ENCODE measurements at places on chromosomes 13 and 19.
A peak's percentile ranks its signal among the peaks of the same experiment; 100 is the strongest.

DNA sequence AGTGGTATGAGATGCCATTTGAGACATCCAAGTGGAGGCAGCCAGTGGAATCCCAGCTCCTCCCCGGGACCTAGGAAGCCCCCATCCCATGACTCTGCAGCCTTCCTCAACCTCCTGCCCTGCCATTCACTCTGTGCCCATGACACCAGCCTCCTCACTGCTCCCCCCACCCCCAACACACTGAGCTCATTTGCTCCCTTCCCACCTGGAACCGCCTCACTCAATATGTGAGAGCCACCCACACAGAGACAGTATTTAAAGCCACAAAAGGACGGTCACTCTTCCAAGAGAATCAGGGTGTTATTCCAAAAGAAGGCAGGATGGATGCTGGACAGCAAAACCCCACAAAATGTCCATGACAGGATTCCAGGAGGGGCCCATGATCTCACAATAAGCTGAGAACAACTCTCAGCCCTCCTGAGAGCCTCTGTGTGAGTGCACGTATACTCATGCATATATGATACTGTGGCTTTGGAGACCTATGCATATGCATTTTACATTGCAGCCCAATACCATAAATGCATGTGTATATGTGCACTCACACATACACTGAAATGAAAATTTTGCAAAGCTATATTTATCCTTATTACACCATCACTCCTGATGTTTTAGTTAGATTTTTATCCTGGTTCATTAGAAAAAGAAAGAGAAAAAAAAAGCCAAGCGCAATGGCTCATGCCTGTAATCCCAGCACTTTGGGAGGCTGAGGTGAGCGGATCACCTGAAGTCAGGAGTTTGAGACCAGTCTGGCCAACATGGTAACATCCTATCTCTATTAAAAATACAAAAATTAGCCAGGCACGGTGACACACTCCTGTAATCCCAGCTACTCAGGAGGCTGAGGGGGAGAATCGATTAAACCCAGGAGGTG lies 10.8 kb upstream of the RANBP3 start:
- no peak for DNase-seq

DNA sequence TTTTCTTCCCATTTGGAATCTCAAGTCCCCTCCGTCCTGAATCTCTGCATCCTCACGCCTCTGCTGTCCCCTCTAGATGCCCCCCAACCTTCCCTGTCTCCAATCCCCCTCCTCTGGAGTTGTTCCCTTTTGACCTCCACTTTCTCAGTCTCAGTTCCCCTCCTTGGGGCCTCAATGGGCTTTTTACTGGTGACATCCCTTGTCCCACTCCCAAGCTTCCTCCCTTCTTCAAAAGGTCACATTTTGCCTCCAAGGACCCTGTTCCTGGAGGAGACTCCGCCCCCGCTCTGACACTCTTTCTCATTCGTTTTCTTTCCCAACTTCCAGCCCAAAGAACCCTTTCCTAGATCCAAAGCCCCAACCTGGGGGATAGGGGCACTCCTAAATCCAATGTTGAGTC lies 1.0 kb downstream of the AP2S1 start:
- peak; percentile 76 for DNase-seq

DNA sequence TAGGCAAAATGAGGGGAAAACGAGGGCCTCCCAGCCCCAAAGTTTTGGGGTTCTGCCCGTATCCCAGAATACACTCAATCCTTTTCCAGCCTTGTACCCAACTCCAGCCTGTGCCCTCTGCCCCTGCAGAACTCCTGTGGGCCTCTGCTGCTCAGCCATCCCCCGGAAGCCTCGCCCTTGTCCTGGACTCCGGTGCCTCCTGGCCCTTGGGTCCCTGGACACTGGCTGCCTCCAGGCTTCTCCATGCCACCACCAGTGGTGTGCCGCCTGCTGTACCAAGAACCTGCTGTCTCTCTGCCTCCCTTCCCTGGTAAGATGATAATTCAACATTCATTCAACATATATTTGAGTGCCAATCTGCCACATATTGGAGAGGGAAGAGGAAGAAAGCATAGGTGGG lies 3.8 kb downstream of the DMRTC2 start:
- no peak for DNase-seq

GRCh38 chr13:97445522-97446187 lies 11.7 kb downstream of the RAP2A start:
- no peak for DNase-seq

GRCh38 chr13:43830497-43830881 lies 43.7 kb upstream of the ENOX1 start:
- peak; percentile 62 for DNase-seq

GRCh38 chr13:98965325-98965724 lies 12.5 kb downstream of the DOCK9 start:
- DNase-seq, result no peak

GRCh38 chr13:93476175-93476574 lies 249.6 kb downstream of the GPC6 start:
- peak; percentile 96 for DNase-seq

DNA sequence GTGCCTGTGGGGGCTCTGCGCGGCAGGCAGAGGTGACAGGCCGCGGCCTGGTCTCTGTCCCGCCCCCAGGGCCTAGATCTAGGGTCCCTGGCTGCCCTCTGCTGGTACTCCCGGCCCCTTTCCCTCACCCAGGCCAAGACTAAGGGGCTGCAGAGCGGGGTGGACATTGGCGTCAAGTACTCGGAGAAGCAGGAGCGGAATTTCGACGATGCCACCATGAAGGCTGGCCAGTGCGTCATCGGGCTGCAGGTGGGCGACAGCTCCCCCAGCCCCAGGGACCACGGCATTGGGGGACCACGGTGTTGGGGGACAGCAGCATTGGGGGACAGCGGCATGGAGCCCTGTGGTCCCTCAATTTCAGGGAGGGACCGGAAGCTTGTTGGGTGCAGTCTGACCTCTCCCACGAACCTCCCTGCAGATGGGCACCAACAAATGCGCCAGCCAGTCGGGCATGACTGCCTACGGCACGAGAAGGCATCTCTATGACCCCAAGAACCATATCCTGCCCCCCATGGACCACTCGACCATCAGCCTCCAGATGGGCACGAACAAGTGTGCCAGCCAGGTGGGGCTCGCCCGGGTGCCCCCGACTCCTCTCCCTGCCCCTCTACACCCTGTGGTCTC lies 3.8 kb upstream of the ABCA7 start:
- DNase-seq, result no peak

GRCh38 chr13:87087741-87088140 lies 583.4 kb upstream of the SLITRK5 start:
- peak; percentile 58 for DNase-seq

DNA sequence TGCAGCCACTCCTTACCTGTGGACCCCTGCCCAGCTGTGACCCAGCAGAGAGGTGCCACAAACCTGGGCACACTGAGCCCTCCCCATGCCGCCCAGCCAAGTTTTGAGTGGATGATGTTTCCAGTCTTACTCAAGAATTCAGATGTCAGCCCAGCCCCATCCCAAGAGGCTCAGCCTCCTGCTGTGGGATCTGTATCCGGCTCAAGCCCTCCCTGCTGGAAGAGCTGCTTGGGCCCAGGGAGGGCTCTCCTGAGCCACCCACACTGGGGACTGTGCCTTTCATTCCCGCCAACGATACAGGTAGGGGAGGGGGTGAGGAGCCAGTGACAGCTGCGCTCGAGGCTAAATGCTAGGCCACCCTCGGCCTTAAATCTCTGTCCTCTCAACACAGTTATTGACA lies 5.9 kb upstream of the SLC7A9 start:
- DNase-seq, result no peak

DNA sequence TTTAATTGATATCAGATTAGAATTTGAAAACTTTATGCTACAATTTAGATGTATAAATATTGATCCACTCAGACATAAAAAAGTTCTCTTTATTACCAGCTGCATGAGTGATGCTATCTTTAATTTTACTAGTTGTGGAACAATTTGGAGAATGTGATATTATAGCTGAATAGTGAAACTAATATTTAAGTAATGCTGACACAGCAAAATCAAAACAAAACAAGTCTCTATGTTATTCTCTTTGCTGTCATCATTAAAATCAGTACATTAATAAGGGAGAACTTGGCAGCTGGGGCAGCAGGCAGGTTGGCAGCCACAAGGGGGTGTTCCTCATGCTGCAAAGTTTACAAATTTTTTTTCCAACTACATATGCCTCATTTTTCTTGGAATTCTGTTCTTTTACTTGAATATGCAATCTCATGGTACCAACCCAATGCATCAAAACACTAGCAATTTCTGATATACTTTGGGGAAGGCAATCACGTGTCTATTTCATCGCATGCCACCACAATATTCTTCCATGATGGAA lies 585.3 kb downstream of the FGF9 start:
- no peak for DNase-seq

- peak; percentile 80 for DNase-seq
Measured at GRCh38 chr19:31054430-31054829, 294.8 kb downstream of the TSHZ3 start.

GRCh38 chr13:40192858-40193257 lies 473.6 kb downstream of the FOXO1 start:
- DNase-seq, result no peak

DNA sequence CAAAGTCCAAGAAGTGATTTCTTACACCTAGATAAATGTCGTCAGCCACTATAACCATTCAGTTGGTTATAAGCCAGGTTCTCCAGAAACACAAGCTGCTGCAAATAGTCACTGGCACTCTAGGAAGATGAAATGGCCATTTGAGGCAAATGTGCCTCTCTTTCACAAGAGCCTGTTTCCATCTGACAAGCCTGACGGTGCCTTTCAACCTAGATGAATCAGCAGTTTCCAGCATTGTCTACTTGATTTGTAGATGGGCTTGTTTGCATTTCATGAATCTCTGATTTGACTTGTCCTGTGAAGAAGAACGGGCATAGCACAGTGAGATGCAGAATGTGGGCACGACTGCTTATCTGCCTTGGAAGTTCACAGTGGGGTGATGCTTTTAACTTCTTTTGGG lies 327.2 kb downstream of the LMO7 start:
- DNase-seq, result peak; percentile 34

- DNase-seq, result no peak
Measured at GRCh38 chr19:43747557-43748204, 7.1 kb downstream of the SMG9 start.

- DNase-seq, result no peak
Measured at GRCh38 chr13:60922576-60923231, 492.9 kb downstream of the PCDH20 start.

- DNase-seq, result no peak
Measured at GRCh38 chr19:54178581-54179261, 5.8 kb upstream of the TMC4 start.

- DNase-seq, result no peak
Measured at GRCh38 chr19:13804830-13805683, 9.8 kb downstream of the ZSWIM4 start.

- DNase-seq, result no peak
Measured at GRCh38 chr13:108996430-108996829, 367.0 kb downstream of the MYO16 start.

DNA sequence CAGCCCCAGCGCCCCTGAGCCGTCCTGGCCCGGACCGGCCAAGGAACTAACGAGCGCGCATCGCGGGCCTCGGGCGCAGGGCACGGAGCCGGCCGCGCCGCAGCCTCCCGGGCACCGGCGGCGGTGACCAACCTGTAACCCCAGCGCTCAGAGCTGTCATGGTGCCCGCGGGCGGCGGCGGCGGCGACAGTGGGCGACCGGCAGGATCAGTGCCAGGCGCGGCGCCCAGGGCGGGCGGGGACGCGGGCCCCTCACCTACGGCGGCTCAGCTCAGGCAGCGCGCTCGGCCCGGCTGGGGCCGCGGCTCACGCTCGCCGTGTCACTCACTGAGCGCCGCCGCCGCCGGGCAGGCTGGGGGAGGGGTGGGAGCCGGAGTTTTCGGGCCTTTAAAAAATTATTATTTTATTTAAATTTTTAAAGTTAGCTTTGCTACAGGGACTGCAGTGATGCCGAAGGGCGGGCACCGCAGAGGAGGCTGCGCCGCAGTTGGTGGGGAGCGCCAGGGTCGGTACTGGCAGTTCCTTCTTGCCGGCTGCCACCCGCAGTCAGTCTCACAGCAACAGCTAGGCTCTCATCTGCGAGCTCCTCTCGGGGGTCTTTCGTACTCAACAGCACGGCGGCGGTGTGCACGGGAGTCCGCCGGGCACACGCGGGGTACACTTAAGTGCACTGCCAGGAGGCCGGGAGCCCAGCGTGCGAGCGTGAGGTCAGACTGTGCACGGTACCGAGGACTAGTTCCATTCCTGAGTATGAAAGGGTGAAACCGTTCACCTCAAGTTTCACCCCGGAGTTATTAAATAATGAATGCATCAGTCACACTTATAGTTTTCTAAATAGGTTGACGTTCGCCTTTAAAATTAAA lies at the start of gene NALCN:
NALCN (minus strand) TSS at position 328 of the 862 bp plus-strand sequence. CDS start 17,382 bp downstream, outside the sequence.
- DNase-seq, result peak; percentile 30

GRCh38 chr19:16496613-16496983 lies 404 bp downstream of the C19orf44 start:
- DNase-seq, result no peak

GRCh38 chr19:3494051-3494450 lies 6.4 kb downstream of the DOHH start:
- DNase-seq, result no peak

- DNase-seq, result no peak
Measured at GRCh38 chr19:36121486-36122124, 6.3 kb downstream of the TBCB start.

DNA sequence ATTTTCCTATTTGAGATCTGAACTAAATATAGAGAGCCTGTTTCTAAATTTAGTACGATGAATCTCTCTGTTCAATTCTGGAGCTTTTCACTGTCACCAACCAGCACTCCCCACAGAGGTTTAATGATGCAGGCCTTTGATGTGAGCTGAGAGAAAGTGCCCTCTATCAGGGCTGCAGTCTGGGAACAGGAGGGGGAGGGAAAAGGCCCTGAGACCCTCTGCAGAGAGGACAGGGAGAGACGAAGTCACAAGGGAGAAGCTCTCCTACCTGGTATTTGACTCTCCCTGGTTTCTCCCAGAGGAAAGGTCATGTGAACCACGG lies 206.8 kb upstream of the SOX1 start:
- no peak for DNase-seq
